ENCODE measurements at places on chromosomes 4 and X.

DNA sequence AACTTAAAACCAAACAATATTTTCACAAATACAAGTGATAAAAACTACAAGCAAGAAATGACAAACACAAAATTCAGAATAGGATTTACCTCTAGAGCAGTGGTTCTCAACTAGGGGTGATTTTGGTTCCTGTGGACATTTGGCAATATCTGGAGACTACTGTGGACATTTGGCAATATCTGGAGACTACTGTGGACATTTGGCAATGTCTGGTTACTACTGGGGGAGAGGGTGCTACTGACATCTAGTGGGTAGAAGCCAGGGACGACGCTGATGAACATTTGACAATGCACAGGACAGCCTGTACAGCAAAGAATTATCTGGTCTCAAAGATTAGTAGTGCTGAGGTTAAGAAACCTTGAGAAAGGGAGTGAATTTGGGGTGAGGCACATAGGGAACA, 169.8 kb downstream of the CLCN4 start:
- DNase-seq = no peak

DNA sequence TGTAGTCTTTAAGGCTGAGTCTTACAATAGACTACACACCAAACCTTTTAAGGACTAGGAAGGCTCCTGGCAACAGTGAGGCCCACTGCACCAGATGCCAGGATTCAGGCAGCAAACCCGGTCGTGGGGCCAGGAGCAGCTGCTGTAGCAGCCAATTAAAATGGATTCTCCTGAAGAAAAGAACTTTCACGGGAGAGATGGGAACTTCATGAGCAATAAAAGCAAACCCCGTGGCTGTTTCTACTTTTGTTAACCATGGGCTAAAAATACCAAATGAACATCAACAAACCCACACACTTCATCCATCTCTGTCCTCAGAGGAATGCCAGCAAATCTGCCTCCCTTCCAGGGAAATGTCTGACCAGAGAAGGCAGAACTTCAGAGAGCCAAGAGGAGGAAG, 101.4 kb downstream of the BTC start:
- no peak for DNase-seq

GRCh38 chr4:561426-561825, 14.7 kb downstream of the TMEM271 start:
- DNase-seq = no peak

DNA sequence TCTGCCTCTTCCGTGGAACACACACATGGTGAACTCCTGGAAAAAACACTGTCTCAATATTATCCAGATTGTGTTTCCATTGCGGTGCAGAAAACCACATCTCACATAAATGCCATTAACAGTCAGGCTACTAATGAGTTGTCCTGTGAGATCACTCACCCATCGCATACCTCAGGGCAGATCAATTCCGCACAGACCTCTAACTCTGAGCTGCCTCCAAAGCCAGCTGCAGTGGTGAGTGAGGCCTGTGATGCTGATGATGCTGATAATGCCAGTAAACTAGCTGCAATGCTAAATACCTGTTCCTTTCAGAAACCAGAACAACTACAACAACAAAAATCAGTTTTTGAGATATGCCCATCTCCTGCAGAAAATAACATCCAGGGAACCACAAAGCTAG, 87.9 kb downstream of the TET2 start:
- no peak for DNase-seq

GRCh38 chrX:103818842-103819619, 13.0 kb downstream of the RAB9B start:
- no peak for DNase-seq

DNA sequence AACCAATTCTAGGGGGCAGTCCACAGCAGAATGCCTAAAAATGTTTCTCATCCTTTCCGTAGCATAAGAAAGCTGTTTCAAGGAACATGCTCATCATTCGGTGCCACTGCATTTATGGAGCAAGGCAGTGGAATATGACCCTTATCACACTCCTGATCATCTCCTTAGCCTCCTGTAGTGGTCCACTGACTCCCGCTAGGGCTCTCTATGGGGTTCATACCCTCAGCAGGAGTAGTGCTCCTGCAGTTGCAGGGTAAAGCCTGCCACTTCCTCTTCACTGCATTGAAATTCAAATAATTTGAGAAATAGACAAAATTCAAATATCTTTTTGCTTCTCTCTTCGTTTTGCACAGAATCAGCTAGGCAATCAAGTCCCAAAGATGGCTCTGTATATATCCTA, 107.0 kb downstream of the NDST3 start:
- no peak for DNase-seq

DNA sequence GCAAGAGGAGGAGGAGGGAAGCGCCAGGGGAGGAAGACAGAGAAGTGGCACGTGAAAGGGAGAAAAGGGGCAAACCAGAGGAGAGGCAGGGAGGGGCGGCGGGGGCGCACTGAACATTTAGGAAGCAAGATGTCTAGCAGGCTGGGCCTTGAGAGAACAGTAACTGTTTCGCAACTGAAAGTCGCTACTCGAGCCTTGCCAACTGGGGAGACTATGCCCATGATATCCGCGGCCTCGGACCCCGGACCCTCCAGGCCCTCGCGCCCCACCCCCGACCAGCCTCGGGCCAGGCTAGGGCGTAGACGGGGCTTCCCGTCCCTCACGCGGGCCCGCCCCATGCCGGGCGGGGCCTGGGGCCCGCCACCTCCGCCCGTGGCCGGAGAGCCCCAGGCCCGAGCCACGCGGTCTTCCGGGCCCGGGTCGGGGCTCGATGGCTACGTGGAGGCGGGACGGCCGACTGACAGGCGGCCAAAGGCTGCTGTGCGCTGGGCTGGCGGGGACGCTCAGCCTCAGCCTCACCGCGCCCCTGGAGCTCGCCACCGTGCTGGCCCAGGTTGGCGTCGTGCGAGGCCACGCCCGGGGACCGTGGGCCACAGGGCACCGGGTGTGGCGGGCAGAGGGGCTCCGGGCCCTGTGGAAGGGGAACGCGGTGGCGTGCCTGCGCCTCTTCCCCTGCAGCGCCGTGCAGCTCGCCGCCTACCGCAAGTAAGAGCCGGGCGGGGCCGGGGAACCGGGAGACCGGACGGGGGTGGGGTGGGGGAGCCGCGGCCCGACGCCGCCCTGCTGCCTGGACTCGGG, at the start of gene SLC25A43:
TSS of gene SLC25A43 (plus strand) at position 363 of the 798 bp plus-strand sequence. CDS start at position 431, 68 bp downstream.
- DNase-seq = peak; percentile 69

- DNase-seq = no peak
Observed at GRCh38 chrX:127302841-127303240, 483.3 kb downstream of the PRR32 start.

DNA sequence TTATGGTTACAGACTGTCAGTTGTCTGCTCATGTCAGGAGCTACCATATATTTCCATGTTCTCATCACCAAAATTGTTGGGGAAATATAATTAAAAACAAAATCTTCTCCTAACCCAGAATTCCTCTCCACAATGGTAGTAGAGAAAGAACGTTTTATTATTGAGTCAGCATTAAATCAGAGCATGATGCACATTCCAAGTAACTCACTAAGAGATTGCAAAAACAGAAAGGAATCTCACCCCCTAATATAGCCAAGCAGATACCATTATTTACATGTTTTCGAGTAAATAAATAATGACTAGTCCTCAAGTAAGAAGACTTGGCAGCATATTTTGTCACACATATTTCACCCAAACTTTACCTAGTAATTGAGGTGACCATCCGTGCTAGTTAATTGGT, 36.2 kb upstream of the ARHGEF6 start:
- DNase-seq = no peak

DNA sequence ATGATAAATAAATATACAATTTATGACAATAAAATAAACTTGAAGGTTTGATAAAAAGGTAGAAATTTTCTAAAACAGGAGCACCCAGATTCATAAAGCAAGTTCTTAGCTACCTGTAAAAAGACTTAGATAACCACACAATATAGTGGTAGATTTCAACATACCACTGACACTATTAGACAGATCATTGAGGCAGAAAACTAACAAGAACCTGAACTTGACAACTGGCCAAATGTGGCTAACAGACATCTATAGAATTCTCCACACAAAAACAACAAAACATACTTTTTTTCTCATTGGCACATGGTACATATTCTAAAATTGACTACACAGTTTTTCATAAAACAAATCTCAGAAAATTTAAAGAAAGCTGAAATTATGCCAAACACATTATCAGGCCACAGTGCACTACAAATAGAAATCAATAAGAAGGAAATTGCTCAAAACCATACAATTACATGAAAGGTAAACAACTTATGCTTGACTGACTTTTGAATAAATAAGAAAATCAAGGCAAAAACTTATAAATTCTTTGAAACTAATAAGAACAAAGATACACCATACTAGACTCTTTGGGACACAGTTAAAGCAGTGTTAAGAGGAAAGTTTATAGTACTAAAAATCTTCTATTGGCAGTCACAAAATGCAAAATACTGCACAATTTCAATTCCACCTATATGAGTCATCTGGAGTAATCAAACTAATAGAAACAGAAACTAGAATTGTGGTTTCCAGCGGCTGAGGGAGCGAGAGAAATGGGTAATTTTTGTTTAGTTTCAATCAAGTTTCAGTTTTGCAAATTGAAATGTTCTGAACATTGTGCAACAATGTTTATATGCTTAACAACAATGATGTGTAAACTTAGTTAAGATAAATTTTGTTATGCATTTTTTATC, 925.6 kb downstream of the SH3BGRL start:
- no peak for DNase-seq

- no peak for DNase-seq
Observed at GRCh38 chr4:145045180-145045579, 52.8 kb downstream of the ANAPC10 start.

DNA sequence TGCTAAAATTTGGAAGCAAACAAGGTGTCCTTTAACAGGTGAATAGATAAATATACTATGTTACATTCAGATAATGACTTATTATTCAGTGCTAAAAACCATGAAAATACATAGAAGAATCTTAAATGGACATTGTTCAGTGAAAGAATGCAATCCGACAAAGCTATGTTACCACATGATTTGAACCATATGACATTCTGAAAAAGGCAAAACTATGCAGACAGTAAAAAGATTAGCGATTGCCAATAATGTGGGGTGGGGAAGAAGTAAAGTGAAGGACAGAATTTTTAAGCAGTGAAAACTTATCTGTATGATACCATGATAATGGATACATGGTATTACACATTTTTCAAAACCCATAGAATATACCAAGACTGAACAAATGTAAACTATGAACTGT, 926.9 kb downstream of the FAT4 start:
- DNase-seq = no peak

GRCh38 chr4:71230271-71231128, 108.3 kb upstream of the SLC4A4 start:
- DNase-seq = no peak

GRCh38 chrX:136627409-136627808, 20.5 kb upstream of the CD40LG start:
- DNase-seq = no peak

GRCh38 chrX:100673397-100673953, 29.5 kb downstream of the SRPX2 start:
- no peak for DNase-seq

- DNase-seq = no peak
Observed at GRCh38 chrX:119549327-119550016, 15.7 kb downstream of the STEEP1 start.

- no peak for DNase-seq
Observed at GRCh38 chr4:168633496-168633895, 136.6 kb downstream of the PALLD start.

DNA sequence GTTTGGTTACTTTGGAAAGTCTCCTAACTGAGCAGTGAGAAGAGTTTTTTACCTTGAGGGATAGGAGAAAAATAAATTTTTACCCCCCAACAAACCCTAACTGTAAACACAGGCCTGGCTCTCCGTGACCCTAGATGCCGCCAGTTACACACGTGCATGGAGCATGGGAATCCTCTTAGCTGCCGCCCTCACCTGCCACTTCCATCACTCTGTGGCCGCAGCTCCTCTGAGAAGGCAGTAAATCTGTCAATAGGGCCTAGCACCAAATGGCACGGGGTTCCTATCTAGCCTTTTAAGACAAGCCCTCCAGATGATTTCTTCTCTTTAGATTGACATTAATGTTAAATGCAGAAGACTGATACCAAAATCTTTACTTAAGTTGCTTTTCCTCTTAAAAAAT, 330.3 kb upstream of the FAM241A start:
- DNase-seq = no peak

- DNase-seq = no peak
Observed at GRCh38 chr4:105140684-105141490, 5.8 kb upstream of the TET2 start.

DNA sequence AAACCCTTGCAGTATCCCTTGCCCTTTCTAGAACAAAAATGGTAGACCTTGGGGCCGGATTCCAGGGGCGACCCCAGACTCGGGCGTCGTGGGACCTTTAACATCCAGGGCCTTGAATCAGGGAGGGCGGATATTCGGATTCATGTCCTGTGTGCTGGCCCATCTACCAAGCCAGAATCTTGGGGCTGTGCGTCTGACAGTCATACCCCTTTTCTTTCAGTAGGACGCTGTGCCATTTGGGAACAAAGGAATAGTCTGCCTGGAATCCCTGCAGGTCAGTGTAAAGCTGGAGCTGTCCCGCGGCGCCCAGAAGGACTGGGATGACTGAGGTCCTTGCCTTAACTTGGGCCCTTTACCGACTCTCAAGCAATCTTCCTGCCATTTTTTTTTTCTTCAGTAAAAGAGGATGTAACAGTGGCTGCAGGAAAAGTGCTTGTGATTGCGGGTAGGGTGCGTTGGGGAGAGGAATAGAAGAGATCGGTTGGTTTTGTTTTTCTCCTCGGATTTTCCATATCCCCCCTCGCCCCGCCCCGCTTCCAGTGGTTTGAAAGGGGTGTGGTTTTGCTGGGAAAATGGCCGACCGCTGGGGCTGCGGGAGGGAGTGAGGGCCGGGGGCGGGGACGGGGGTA, 518 bp downstream of the ARMCX1 start:
- DNase-seq = no peak

DNA sequence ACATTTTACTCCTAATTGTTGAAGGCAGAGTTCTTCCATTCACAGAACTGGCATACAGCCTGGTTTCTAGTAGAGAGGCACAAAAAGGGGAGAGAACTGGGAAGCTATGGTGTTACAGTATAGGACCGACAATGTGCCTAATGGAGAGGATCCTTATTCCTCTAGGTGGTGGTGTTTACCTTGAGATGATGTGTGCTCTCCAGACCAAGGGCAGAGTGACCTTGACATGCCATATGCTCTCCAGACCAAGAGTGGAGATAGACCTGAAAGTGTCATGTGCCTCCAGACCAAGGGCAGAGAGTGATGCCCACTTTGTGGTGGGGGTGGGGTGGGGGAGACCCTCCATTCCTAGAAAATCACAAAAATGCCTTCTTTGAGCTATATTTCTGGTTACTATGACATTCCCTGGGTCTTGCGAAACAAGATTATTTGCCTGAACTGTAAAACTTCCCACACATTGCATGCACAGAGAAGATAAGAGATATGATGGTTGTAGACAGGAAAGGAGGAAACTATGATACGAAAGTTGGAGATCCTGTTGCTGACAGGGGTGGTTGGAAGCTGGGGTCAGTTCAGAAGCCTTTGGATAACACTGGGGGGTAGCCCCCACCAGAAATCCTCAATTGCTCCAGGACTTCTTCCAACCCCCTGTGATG, 119.7 kb downstream of the TEX13C start:
- no peak for DNase-seq

DNA sequence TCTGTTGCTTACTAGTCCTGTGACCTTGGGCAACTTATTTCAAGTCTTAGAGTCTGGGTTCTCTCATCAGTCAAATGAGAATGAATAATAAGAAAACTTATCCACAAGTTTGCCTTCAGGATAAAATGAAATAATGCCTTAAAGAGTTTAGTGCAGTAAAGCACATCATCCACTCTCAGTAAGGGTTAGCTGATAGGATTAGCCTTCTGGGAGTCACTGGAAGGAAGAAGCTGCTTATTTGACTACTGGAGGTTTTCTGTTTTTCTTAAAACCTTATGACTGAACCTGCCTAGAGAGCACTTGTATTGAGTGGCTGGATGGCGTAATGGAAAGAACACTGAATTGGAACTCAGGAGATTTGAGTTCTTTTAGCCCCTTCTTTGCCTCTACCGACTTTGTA, 1.8 kb downstream of the RNF128 start:
- no peak for DNase-seq
